ENCODE measurements at places on chromosomes 11 and 22.

- peak; percentile 50 for DNase-seq
Observed at GRCh38 chr11:36333468-36333867, 37.4 kb downstream of the PRR5L start.

- DNase-seq = no peak
Observed at GRCh38 chr11:78192223-78192719, 3.6 kb downstream of the USP35 start.

GRCh38 chr11:88411265-88411664 lies 73.7 kb upstream of the CTSC start:
- DNase-seq = peak; percentile 68

GRCh38 chr11:132817387-132817786 lies 714.9 kb downstream of the OPCML start:
- DNase-seq = no peak

DNA sequence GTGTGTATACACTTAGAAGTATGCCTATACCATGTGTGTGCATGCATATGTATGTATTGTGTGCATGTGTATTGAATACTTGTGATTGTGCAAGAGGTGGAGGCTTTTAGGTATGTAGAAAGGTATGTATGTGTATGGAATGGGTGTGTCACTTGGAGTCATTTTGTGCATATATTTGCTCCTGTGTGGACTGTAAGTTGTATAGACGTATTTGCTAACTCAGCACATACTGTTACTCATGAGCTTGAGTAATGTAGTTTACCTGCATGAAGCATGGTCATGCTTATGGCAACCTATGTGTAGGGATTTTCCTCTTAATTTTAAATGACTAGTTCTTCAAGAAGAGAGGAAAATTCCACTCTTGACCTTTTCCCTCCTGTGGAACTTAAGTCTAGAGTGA lies 507.6 kb upstream of the LARGE1 start:
- DNase-seq = no peak

- DNase-seq = no peak
Observed at GRCh38 chr22:40621309-40622151, 15.0 kb downstream of the MRTFA start.

DNA sequence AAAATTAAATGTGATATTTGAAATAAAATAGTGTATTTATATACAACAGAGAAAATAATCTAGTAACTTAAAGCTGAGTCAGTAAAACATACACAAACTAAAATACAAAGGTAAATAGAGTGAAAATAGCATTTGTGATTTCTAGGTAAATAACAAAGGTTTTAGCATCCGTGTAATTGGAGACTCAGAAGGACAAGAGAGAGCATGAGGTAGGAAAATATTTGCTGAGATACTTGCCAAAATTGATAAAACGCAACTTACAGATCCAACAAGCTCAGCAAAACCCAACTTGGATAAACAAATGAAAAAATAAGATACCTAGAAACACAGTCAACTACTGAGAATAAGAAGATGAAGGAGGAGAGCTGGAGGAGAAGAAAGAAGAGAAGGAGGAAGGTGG lies 634.7 kb upstream of the CCDC179 start:
- DNase-seq = no peak

GRCh38 chr22:27135031-27135981 lies 477.9 kb downstream of the MIAT start:
- peak; percentile 91 for DNase-seq

GRCh38 chr22:48365386-48365785 lies 1462.3 kb downstream of the BRD1 start:
- DNase-seq = no peak

DNA sequence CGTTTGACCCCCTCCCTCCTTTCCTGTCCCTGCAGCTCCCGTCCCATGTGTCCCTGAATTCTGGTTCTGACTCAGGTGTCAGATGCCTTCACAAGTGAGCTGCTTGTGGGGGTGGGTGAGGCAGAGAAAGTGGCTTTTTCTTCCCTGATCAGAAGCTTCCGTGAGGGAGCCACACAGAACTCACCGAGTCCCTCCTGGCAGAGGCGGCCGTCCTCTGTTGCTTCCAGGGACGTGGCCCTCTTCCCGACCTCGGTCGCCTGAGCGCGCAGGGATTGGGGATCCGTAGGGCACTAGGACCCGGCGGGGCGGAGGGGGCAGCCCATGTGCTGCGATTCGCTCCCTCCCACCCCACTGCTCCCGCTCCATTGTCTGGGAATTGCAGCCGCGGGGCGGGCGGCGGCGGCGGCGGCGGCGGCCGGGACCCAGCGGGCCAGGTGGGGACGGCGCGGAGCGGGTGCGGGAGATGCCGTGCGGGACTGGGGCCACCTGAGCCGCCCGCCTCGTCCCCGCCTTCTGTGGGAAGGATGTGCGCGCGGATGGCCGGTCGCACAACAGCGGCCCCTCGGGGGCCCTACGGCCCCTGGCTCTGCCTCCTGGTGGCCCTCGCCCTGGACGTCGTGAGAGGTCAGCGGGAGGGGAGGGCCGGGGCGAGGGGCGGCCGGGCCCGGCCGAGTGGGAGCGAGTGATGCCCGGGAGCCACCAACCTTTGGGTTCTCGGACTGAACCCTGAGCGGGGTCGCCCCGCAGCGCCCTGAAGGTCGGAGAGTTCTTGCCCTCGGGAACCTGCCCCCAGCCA lies at the start of gene TMEM132A:
TMEM132A (plus strand) TSS at position 351 of the 796 bp plus-strand sequence; CDS start at position 525, 174 bp downstream.
- peak; percentile 60 for DNase-seq

DNA sequence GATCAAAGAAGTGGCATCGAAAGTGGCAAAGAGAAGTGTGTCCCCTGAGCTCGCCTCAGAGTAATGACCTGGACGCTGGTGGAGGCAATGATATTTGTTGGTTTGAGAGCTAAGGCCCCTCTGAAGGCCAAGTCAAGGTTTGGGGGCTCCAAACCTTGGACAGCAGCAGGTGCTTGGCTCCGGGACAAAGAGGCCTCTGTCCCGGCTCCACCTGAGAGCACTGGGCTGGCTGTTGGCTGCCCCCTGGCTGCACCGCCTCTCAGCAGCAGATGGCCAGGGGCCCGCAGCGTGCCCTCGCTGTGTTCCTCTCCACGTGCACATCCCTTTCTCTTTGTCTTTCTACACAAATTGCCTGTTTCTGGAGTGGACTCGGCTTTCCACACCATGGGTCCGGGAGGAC lies 301.3 kb downstream of the NTM start:
- DNase-seq = no peak

DNA sequence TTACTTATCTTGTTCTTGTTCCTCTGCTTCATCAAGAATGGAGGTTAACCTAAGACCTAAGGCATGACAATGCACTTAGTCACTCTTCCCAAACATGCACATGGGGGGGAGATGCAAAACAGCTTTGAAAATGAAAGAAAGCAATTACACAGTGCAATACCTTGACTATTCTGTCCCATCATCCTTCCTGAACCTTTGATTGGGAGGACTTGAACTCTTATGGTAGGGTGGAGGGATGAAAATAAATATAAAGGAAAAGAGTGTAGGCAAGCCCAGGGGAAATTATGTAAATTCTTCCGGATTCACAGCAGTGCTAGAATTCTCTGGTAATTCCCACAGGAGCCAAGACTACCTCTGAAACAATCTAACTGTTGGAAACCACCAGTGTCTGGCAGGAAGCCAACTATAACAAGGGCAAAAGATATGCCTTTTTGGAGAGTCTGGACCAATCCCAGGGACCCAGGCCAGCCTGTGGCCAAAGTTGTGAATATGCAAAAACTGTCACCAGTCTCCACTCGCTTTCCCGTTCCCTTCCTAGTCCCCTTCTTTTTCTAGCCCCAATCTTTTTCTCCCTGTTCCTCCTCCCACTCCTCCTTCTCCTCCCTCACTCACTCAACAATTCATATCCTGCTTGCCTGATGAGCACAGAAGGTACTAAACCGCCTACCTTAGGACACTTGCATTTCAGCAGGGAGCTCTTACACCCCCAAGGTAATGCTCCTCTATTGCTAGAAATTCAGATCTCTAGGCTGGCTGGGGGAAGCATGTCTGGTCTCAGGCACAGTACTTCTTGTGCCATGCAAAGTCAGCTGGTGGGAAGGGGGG lies 2.5 kb upstream of the RCN1 start:
- peak; percentile 89 for DNase-seq

GRCh38 chr11:58134151-58134550 lies 8.8 kb upstream of the OR9I1 start:
- DNase-seq = no peak

DNA sequence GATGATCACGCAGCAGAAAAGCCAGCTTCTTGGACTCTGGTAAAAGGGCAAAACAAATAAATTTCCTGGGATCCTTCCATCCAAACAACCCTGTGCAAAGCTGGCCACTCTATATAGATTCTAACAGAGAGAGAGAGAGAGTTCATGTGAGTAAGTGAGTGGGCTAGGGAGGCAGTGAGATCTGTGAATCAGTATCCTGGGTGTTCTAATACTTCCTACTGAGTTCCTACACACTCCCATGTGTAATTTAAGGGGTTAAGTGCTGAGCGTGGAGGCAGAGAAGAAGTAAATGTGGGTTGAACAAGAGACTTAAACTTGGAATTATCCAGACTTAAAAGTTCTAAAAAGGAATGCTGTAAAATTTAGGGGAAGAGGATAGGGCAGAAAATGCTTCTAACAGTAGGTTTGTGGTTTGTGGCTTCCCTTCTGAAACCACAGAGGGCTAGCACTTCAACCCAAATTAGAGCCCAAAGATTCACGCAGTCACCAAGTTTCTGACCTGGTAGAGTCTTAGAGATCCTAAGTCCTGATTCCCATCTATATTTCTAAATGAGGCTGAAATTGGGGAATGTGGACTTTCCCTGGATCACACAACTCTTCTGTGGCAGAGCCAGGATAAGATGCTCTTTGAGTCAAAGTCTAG lies 413.9 kb downstream of the TENM4 start:
- DNase-seq = peak; percentile 72

- no peak for DNase-seq
Observed at GRCh38 chr11:129386795-129387397, 11.2 kb downstream of the BARX2 start.
